ENCODE measurements at places on chromosomes 3 and 15.

GRCh38 chr3:134299888-134300206 lies 49.2 kb upstream of the RYK start:
- DNase-seq, result no peak

DNA sequence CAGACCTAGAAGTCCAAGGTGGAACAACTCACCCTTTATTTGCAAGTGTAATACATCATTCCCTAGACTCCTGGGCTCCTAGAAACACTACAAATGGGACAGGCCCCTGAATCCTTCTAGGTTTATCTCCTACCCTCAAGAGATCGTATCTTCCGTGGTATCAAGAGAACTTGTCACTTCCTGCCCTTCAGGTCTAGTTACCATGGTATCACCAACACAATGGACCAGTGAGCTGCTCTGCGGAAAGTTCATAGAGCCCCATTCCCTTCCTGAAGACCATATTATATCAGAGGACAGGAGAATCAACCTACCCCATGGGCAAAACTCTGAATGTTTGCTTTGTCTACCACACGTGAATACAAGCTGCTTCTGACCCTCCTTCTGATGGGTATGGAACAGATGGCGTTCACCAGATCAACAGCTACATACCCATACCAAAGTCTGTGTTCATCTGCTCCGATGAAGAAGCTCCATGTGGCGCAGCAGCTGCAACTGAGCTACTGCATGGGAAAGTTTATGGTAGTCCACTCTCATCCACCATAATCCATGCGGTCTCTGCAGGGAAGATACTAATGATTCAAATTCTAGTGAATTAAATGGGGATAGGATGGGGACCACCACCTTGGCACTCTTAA lies 84.6 kb upstream of the KLF13 start:
- no peak for DNase-seq

DNA sequence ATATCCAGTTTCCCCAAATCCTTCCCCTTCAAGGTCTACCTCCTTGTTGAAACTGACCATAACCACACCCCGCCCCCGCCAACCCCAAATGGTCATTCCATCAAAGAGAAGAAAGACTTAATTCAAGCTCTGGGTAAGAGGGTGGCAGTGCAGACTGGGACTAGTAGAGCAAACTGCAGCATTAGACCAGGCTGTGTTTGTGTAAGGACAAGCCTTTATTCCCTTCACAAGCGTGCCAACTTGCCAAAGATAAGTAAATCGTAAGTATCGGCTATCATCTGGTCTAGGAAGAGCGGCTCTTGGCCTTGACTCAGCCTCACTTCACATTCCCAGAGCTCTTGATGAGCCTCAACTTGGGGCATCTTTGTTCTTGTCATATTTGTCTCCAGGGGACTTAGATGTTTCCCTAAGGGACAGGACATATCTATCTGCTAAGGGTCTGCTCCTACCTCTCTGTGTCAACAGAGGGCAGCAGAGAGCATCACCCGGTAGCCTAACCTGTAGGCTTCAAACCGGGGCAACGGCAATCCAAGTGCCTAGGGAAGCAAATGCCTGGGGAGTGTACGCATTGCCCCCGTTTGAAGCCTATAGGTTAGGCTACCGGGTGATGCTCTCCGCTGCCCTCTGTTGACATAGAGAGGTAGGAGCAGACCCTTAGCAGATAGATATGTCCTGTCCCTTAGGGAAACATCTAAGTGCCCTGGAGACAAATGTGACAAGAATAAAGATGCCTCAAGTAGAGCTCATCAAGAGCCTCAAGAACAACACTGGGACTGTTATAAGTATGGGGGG lies 8.9 kb upstream of the MAP3K13 start:
- DNase-seq, result peak; percentile 59

GRCh38 chr15:59180945-59181600 lies 25.6 kb upstream of the LDHAL6B start:
- DNase-seq, result no peak

GRCh38 chr3:143083781-143084180 lies 35.8 kb upstream of the CHST2 start:
- no peak for DNase-seq

- no peak for DNase-seq
Observed at GRCh38 chr3:195236801-195237570, 34.0 kb downstream of the XXYLT1 start.

- no peak for DNase-seq
Observed at GRCh38 chr3:115709093-115709492, 85.8 kb downstream of the GAP43 start.

DNA sequence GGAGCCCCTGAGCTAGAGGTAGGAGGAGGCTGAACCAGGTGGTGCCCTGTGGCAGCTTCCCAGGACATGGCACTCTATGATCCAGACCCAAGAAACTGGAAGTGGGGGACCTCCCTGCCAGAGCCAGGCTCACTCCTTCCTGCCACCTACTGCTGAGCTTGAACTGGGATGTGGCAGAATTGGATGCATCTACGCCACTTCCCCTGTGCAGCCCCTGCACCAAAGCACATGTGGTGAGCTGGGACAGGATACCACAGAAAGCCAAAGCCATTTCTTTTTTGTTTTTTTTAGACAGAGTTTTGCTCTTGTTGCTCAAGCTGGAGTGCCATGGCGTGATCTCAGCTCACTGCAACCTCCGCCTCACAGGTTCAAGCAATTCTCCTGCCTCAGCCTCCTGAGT lies 518.0 kb upstream of the PPP2R3A start:
- no peak for DNase-seq

- DNase-seq, result no peak
Observed at GRCh38 chr15:95459273-95459672, 871.2 kb upstream of the NR2F2 start.

DNA sequence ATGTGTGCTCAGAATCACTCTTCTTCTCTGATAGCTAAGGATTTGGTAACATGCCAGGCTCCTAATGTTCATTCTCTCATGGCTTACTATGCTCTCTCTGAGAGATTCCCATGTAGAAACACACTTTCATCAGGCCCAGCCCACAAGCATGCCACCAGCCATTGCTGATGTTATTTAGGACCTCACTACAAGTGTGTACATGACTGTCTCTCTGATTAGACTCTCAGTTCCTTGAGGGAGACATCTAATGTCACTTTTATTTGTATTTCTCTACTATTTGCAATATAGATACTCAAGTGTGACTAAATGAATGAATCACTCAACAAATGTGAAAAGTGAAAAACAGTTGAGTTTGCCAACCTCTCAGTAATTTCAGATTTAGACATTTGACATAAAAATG lies 84.3 kb upstream of the ARL6 start:
- DNase-seq, result no peak

DNA sequence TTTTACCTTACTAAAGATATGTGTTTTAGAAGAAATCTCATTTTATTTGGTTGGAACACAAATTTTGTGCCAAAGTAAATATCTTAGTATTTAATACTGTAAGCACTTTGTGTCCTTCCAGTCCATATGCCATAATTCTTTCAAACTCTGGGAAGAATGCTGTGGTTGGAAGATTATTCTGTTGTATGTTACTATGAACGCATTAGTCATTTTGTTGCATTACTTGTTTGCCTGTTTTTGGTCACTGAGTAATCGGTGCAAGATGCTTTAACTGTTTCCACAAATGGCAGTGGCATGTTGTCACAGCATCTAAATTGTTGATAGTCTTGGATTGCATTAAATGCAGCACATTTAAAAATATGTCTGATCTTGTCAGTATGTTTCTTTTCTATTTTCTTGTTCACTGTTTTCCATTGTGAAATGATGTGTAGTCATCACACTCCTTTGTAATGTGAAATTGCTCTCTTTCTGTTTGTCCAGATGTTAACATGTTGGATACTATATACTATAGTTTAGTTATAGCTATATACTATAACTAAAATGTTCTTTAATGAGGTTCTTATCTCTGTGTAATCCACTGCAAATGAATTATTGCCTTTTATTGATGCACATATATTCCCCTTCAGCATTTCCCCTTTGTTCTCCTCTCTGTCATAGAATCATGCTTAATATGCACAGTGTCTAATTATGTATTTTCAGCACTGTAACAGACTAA lies 89.9 kb upstream of the FLNB start:
- no peak for DNase-seq

DNA sequence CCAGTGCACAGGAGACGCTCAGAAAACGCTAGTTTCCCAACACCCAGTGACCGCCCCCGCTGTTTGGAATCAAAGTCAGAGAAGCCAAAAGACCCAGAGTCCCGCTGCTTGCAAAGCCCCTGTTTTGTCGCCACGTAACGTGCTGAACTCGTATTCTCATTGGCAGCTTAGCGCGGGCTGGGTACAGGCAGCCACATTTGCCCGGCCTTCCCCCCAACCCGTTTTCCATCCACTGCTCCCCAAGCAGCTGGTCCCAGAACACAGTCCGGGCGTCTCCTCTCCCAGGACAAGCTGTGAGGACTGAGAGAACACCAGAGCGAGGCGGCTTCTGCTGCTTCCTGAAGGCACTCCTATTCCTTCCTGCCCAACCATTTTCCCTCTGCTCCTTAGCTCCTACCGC lies 54.8 kb downstream of the RASGRF1 start:
- DNase-seq, result no peak

DNA sequence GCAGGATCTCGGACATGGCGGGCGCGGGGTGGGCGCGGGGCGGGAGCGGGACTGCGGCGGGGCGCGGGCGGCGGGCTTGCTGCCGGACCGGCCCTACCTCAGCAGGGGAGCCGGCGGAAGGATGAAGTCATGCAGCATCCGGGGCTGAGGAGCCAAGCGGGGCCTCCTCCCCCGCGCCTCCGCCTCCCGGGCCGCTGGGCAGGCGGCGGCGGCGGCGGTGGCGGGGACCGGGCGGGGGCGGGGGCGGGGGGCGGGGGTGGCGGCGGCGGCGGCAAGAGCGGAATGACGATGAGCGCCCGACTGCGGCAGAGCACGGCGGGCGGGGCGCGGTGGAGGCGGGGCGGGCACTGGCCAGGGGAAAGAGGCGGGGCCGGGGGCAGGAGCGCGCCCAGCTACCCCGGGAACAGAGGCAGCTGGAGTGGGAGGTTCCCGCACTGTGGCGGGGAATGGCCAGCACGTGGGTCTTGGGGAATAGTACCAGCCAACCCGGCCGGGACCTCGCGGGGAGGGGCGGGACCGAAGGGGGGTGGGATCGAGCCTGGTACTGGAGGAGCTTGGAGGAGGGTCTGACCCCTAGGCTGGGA lies at the start of gene CAMK2N2:
TSS of gene CAMK2N2 (minus strand) at position 284 of the 584 bp plus-strand sequence. CDS start at position 16, 268 bp downstream.
- no peak for DNase-seq

DNA sequence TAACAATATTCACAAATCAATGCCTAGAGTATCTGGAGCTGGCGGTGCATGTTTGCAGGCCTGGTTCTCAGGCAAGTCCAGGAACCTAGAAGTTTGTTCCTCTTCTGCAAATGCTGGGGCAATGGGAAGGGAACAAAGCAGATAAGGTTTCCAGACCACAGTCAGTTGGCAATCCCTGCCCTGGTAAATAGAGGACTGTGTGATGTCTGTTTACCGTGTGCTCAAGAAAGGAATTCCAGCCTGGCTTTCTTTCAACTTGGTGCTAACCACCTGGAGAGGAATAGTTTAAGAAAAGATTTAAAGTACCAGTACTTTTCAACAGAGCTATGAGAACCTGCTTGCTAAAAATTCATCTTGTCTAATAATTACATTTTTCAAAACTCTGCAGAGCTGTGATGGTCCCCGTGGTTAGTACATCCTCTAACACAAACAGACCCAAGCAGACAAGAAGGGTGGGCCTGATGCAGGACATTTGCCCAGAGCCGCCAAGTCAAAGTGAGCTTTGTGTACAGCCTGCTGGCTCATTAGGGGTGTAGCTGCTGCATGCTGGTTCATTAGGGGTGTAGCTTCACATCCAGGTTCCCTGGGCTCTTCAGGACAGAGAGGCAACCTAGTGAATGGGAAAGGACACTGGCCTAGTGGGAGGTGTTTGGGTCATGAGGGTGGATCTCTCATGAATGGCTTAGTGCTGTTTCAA lies 220.5 kb downstream of the SQOR start:
- DNase-seq, result no peak

DNA sequence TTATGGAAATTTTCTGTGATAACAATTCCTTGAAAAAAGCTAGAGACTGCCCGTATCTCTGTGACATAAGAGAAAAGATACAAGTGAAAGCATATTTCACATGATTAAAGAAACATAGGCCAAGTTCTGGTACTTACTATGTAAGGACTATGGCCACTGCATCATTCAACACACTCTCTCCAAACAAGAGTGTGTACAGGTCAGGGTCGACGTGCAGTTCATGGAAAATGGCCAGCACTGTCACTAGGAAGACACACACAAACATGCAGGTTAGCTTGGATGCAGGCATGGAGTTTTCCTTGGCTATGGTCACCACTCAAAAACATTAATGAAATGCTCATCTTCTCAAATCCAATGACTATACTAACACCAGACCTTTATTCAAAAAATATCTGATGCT lies 196.2 kb downstream of the SLC9A9 start:
- no peak for DNase-seq
